ENCODE measurements at places on chromosomes 1 and 21. TPM values are rescaled to one million over a fixed set of nuclear protein-coding genes. Genes with fewer than 3 reads are reported as not detected.

The FMO4 gene
- total RNA-seq, result 0.33 TPM

The TSPEAR gene
- not detected for total RNA-seq

The LRRC7 gene
- not detected for total RNA-seq

The FCRL1 gene
- not detected for total RNA-seq

The GPR3 gene
- total RNA-seq, result 0.95 TPM

The RAB42 gene
- total RNA-seq, result 4.2 TPM

The ALPL gene
- 0.82 TPM for total RNA-seq

The CDC14A gene
- 6.6 TPM for total RNA-seq

The BARHL2 gene
- not detected for total RNA-seq

The AMY1B gene
- total RNA-seq, result not detected

The PRELP gene
- not detected for total RNA-seq

The RPE65 gene
- total RNA-seq, result not detected

The CRNN gene
- total RNA-seq, result not detected

The FAM72B gene
- 24.9 TPM for total RNA-seq

The CYP4A22 gene
- total RNA-seq, result not detected

The BNIPL gene
- 0.46 TPM for total RNA-seq

The FLG2 gene
- total RNA-seq, result not detected

The SAMSN1 gene
- 0.44 TPM for total RNA-seq

The HLX gene
- 0.39 TPM for total RNA-seq

The OR10R2 gene
- total RNA-seq, result not detected

The PTGER3 gene
- 0.08 TPM for total RNA-seq

The UBXN10 gene
- 0.05 TPM for total RNA-seq

The GSTM1 gene
- not detected for total RNA-seq

The RHBDL2 gene
- total RNA-seq, result 7.1 TPM

The TRIM67 gene
- total RNA-seq, result 0.08 TPM

The NOS1AP gene
- 27.9 TPM for total RNA-seq

The KCNQ4 gene
- 2.6 TPM for total RNA-seq

The TTC34 gene
- 1.5 TPM for total RNA-seq

The MSH4 gene
- total RNA-seq, result 0.26 TPM

The ERICH3 gene
- not detected for total RNA-seq

The CD1E gene
- not detected for total RNA-seq

The HSF2BP gene
- 4.2 TPM for total RNA-seq

The C1orf94 gene
- not detected for total RNA-seq

The TCEA3 gene
- total RNA-seq, result 8.3 TPM

The TOE1 gene
- total RNA-seq, result 14.3 TPM

The LAPTM5 gene
- 1.9 TPM for total RNA-seq

The CFHR5 gene
- not detected for total RNA-seq

The ATP5PO gene
- total RNA-seq, result 190 TPM

The SFPQ gene
- 266 TPM for total RNA-seq

The RGS21 gene
- not detected for total RNA-seq

The PKP1 gene
- 0.44 TPM for total RNA-seq
